ENCODE measurements at places on chromosomes 7 and 10.

GRCh38 chr10:129744134-129745111 lies 219.7 kb downstream of the EBF3 start:
- no peak for DNase-seq

DNA sequence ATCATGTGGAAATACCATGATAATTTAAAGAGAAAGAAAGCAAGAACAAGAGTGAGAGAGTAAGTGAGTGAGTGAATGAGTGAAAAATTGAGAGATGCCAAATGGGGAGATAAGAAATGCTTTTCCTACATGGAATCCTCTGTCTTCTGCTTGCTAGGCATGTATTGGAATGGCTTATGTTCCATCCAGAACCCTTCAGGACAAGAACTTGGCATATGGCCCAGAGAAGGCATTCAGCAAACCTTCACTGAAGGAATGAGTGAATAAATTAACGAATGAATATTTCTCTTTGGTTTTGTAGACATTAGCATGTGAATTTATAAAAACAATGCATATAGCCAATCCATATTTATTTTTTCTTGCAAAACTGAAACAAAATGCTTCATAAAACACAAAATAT lies 162.2 kb downstream of the LRRTM3 start:
- DNase-seq = no peak

- no peak for DNase-seq
Measured at GRCh38 chr10:88057720-88058119, 194.3 kb downstream of the PTEN start.

DNA sequence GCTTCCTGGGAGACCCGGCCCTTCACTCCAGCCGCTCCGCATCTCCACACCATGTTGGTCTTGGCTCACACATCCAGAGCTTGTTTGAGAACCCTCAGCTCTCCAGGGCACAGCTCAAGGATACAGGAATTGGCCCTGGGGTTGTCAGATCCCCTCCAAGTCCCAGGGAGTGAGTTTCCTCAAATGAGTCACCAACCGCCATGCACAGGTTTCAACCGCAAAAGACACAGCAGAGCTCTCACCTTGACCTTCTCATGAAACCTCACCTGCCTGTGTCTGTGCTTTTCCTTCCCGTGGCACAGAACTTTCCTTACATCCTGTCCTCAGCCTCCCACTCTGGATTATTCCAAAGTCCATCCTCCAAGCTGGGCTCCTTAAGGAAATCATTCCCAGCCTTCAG lies 20.6 kb downstream of the AZGP1 start:
- DNase-seq = no peak

DNA sequence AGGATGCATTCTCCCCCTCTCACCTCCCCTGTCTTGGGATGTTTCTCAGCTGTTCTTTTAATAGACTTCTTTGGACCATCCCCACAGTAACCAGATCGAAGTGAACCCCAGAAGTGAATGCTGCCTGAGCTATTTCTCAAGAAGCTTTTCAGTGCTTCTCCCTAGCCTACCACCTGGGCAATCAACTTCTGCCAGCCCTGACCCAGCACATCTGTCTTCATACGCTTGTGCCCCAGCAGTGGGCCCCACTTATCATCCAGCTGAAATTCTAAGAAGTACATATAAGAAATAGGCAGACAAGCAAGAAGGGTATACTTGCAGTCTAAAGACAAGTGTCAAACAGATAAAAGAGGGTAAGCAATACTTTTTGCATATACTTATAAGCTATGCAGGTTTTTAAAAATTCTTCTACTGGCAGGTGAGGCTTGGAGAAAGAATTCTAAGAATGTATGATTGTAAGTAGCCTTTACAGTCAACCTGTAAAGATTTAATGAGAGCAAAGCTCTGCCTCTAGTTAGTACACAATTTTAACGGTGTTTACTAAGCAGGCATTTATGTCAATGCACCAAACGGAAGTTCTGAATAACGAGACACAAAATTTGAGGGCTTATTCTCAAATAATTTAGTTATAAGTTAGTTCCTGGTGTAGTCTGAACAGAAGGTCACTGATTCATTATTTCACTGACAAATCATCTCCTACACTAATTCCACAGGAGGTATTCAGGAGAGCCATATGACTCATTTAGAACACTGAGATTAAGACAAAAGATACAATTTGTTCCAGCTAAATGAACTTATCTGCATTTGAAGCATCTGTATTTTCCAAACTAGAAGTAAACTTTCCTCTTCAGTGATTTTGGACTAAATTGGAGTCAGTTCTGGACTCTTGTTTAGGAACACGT lies 83.3 kb downstream of the RNLS start:
- DNase-seq = no peak

DNA sequence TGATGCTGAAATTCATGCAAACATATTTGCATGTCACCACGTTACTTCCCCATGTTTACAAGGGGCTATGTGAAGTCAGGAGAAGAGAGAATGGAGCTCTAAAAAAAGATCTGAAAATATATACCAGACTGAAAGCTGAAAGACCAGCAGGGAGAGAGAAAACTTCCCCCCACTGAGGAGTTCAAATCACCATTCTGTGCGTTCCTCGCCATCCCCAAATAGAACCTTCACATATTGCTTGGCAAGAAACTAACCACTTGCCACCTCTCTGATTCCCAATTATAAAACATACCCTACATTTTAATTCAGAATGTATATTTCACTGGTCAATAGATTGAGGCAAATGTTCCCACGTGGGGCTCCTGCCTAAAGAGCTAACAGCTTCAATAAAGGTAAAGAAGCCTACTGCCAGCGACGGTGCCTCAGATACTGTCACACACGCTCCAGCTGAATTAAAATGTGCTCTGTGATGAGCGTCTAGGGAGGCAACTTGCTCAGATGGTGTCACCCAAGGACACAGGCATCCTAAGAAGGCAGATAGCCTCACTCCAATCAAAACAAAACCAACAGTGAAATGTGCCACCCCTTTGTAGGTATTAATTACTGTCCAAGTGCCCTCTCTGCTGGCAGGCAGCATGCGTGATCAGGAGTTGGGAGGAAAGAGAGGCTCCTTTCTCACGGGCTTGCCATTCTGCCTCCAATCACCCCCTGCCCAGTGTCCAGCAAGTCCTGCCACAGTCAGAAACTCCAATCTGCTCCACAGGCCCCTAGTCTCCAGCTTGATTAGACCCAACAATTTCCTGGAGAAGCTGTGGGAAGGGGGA lies 298.2 kb downstream of the GRID1 start:
- no peak for DNase-seq

- DNase-seq = no peak
Measured at GRCh38 chr7:23956772-23957576, 247.0 kb downstream of the STK31 start.

GRCh38 chr7:77266291-77266794 lies 66.7 kb upstream of the FGL2 start:
- no peak for DNase-seq

- peak; percentile 74 for DNase-seq
Measured at GRCh38 chr7:101099969-101100781, 14.9 kb downstream of the TRIM56 start.

- DNase-seq = no peak
Measured at GRCh38 chr10:25808372-25808771, 125.7 kb upstream of the MYO3A start.

GRCh38 chr10:86172301-86172700 lies 194.3 kb downstream of the GRID1 start:
- DNase-seq = no peak

GRCh38 chr7:40851001-40851400 lies 716.2 kb downstream of the SUGCT start:
- no peak for DNase-seq

GRCh38 chr10:104304927-104305326 lies 33.3 kb downstream of the ITPRIP start:
- DNase-seq = no peak

GRCh38 chr10:118832241-118832651 lies 77.5 kb upstream of the CACUL1 start:
- DNase-seq = peak; percentile 4

GRCh38 chr7:94405506-94405905 lies 10.8 kb downstream of the COL1A2 start:
- DNase-seq = no peak

DNA sequence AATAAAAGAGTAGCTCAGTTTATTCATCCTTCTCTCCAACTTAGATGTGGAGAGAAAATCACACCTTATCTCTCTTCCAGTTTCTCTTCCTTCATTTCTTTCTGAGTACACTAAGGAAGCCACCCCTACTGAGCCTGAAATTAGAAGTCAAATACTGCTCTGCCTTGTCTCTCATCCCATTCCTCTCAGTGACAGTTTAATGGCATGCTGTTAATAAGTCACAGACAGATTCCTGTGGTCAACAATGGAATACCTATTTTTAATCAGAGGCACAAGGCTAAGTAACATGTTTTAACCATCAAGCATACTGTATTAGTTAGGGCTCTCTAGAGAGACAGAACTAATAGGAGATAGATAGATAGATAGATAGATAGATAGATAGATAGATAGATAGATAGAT lies 253.2 kb downstream of the HTR7 start:
- DNase-seq = no peak

DNA sequence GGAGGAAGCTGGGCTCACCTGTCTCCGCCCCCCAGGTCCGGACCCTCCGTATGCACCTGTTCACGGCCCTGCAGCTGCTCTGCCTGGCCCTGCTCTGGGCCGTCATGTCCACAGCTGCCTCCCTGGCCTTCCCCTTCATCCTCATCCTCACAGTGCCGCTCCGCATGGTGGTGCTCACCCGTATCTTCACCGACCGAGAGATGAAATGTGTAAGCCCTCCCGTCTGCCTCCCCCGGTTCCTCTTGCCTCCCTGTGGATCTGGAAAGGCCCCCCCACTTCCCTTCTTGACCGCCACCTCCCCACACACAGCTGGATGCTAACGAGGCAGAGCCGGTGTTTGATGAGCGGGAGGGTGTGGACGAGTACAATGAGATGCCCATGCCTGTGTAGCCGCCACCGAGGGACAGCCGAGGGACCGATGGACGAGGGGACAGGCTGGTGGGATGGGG lies 4.6 kb downstream of the FASTK start:
- DNase-seq = no peak

DNA sequence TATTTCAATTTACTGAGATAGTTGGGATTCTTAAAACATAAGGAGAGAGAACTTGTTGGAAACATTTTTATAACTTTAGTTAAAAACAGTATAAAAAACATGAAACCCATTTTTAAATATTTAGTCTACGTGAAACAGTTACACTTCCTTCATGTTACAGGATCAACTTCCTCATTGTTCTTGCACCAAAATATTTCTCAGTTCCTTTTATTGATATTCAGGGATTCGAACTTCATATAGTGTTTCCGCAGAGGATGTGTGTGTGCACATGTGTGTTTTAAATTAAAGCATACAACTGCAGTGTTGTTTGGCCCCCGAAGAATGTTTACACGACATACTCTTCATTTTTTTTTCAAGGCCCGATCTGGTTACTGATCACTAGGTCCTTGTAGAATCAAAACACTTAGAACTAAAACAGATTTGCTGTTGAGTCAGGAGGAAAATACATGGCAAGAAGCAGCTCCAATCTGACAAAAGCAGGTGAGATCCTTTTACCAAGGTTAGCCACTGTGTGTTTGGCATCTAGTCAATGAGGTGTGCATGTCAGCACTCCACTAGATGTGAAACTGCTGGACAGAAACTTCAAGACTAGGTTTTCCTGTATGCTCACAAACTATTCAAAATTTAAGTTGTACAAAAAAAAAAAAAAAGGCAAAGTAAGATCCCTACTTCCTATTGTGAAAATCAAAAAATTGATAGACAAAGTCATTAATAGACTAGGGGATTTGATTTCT lies 60.4 kb downstream of the INSYN2A start:
- DNase-seq = no peak

DNA sequence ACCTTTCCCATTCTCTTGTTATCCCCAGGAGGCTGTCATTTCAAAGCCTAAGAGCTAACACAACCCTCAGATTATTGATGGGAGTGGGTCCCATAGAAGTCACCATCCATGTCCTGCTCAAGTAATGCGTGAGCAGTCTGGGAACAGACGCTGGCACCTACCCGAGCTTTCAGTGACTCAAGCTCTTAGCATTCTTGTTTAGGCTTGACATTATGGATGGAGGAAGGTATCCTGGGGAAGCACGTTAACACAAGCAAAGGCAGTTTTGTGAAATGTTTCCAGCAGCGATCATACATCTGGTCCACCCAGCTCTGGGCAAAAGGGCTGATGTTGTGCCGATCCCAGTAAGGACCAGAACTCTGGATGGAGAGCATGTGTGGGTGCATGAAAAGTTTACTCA lies 30.0 kb upstream of the AUTS2 start:
- no peak for DNase-seq

- no peak for DNase-seq
Measured at GRCh38 chr10:126369125-126369710, 19.1 kb downstream of the ADAM12 start.

- no peak for DNase-seq
Measured at GRCh38 chr7:33726582-33726981, 178.8 kb upstream of the BMPER start.

GRCh38 chr10:14052931-14053330 lies 277.8 kb downstream of the FRMD4A start:
- DNase-seq = no peak

DNA sequence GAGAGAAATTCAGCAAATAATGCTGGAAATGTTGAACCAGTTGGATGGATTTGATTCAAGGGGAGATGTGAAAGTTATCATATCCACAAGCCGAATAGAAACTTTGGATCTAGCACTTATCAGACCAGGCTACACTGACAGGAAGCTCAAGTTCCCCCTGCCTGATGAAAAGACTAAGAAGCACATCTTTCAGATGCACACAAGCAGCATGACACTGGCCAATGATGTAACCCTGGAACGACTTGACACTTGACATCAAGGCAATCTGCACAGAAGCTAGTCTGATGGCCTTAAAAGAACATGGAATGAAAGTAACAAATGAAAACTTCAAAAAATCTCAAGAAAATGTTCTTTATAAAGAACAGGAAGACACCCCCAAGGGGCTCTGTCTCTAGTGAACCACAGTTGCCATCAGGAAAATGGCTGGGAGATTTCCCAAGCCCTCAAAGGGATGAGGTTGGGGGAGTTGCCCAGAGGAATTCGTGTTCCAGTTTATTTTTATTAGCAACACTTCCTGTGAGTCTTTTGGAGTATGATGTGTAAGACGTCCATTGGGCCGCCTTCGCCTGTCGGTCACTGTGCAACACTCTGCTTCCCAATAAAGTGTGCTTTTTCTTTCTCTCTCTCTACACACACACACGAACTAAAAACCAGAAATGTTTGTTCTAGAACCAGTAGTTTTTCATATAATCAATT lies 200.0 kb downstream of the HIBADH start:
- no peak for DNase-seq

DNA sequence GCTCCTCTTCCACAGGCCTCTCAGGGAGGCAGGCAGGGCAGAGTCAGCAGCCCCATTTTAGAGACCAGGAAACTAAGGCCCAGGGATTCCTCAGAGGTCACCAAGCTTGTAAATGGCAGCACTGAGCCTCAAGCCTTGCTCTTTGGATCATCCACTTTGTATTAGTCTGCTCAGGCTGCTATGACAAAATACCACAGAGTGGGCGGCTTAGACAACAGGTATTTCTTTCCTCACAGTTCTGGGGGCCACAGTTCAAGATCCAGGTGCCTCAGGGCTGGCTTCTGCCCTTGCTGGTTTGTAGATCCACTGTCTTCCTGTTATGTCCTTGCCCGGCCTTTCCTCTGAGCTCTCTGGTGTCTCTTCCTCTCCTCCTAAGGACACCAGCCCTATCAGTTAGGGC lies 151.2 kb downstream of the GRK5 start:
- no peak for DNase-seq

- no peak for DNase-seq
Measured at GRCh38 chr7:117870448-117871130, 2.7 kb downstream of the CTTNBP2 start.

GRCh38 chr7:140889645-140890044 lies 35.1 kb downstream of the BRAF start:
- no peak for DNase-seq

- no peak for DNase-seq
Measured at GRCh38 chr7:353746-354325, 63.9 kb downstream of the FOXL3 start.

- peak; percentile 42 for DNase-seq
Measured at GRCh38 chr7:107725138-107725740, 18.7 kb upstream of the CBLL1 start.
